ENCODE measurements at places on chromosomes 7 and 10.

DNA sequence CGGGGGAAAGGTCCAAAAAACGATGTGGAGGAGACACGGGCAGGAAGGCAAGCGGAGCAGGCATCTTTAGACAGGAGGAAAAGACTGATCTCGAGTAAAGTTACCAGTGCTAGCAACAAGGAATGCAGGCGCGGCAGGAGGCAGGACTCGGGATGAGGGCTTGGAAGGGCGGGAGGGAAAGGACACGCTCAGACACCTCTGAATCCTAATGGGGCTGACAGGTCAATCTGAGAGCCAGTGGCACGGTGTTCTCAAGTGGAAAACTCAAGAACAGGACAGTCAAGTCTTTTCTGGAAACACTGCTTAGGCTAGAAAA is 155.3 kb upstream of the COBL start:
- DNase-seq: no peak

- no peak for DNase-seq
Observed at GRCh38 chr10:29877793-29878491, 181.4 kb downstream of the JCAD start.

DNA sequence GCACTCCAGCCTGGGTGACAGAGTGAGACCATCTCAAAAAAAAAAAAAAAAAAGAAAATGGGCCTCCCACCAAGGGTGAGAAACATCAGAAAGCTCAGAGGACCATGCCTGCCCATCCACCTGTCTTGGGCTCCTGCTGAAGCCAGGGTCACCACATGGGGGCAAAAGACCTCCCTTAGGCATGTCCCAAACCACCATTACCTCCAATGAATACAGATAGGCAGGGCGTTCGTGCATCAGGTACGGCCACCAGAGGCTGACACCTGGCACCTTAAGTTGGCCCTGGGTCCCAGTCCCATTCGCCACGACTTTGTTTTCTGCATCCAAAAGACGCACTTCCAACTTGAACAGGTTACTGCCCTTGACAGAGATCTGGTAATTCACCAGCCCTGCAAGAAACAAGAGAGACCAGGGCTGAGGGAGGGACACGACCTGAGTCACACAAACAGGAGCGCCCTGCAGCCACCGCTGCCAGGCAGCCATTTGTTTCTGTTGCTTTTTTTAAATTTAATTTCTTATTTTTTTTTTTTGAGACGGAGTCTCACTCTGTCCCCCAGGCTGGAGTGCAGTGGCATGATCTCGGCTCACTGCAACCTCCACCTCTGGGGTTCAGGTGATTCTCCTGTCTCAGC is 6.1 kb downstream of the GUSB start:
- no peak for DNase-seq

DNA sequence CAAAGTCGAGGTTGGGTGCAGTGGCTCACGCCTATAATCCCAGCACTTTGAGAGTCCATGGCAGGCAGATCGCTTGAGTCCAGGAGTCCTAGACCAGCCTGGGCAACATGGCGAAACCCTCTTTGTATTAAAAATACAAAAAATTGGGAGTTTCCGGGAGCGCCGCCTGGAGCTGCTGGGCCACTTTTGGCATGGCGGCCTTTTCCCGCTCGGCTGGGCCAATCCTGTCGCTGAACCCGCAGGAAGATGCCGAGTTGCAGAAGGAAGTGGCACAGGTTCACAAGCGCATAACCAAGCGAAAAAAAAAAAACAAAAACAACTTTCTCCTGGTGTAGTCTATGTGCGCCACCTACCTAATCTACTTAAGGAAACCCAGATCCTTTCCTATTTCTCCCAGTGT is 30.9 kb upstream of the MTPAP start:
- no peak for DNase-seq

- DNase-seq: no peak
Observed at GRCh38 chr10:33257439-33258080, 76.9 kb downstream of the NRP1 start.

DNA sequence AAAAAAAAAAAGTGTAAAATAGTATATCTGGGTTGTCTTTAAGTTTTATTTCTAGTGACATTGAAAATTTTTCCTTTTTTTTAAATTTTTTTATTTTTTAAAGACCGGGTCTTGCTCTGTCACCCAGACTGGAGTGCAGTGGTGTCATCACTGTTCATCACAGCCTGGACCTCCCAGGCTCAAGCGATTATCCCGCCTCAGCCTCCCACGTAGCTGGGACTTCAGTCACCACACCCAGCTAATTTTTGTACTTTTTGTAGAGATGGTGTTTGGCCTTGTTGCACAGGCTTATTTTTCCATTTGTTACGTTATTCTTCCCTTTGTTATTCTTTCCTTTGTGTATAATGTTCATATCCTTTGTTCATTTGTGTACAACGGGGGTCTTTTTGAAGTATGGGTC is 30.1 kb downstream of the TSPAN14 start:
- DNase-seq: no peak

GRCh38 chr7:117731455-117731854 is 141.8 kb downstream of the CTTNBP2 start:
- DNase-seq: no peak

DNA sequence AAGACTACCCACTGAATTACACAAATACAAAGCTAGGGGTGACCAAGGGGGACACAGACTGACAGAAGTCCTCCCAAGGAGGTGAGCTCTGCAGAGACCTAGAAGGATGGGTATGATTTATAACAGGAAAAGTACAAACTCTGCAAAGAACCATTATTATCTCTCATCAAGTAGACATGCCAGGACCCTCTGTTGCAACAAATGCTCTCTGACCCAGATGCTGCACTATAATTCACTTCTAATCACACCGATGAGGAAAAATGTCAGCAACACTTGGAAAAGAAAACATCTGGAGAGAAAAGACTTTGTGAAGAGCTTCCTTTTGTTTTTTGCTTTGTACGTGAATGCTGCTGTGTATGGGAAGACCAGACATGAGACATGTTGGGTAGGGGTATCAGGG is 178.3 kb upstream of the PDE1C start:
- DNase-seq: no peak

- no peak for DNase-seq
Observed at GRCh38 chr7:12025246-12025645, 185.8 kb upstream of the TMEM106B start.

DNA sequence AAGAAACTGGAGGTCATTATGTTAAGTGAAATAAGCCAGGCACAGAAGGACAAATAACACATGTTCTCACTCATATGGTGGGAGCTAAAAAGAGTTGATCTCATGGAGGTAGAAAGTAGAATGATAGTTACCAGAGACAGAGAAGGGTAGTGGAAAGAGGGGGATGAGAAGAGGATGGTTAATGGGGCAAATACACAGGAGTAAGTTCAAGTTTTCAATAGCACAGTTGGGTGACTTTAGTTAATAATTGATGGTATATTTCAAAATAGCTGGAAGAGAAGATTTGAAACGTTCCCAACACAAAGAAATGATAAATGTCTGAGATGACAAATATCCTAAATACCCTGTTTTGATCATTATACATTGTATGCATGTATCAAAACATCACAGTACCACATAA is 261.8 kb downstream of the THSD7A start:
- DNase-seq: no peak

- no peak for DNase-seq
Observed at GRCh38 chr10:126687121-126687606, 16.7 kb upstream of the C10orf90 start.

GRCh38 chr10:91162495-91163268 is 57.8 kb upstream of the PCGF5 start:
- peak; percentile 87 for DNase-seq

DNA sequence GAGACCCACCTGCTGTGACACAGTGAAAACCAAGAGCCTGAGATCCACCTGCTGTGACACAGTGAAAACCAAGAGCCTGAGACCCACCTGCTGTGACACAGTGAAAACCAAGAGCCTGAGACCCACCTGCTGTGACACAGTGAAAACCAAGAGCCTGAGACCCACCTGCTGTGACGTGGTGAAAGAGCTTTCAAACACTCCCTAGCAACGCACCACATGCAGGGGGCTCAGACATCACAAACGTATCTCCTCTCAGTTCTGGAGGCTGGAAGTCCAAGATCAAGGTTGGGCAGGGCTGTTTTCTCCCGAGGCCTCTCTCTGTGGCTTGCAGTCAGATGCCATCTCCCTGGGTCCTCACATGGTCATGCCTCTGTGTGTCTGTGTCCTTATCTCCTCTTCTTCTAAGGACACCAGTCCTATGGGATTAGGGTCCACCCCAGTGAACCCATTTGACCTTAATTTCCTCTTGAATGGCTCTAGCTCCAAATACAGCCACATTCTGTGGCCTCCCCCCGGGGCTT is 43.8 kb downstream of the INSIG1 start:
- DNase-seq: no peak

DNA sequence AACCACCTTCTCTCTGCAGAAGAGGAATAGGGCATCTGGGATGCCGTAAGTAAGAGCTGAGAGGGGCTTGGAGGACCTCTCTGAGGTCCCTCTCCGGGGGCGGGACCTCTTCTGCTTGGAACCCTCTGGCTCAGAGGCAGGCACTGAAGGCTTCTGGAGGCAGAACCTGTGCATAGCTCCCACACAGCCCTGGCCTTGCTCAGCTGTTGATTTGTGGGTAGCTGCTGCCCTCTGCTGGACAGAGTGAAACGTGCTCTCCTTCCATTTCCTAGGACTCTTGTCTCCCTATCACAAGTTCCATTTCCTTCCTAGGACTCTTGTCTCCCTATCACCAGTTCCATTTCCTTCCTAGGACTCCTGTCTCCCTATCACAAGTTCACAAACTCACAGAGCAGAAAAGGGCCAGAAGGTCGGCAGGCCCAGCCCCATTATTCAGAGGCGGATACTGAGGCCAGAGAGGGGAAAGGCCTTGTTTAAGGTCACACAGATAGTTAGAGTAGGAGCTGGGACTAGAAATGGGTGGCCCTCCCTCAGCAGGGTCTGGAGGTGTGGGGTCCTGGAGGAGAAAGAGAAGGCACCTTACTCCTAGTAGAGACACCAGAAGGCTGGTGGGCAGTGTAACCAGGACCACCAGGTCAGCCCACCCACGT is 30.3 kb upstream of the GARS1 start:
- DNase-seq: peak; percentile 76

GRCh38 chr7:85392789-85393188 is 205.9 kb upstream of the SEMA3D start:
- no peak for DNase-seq

- no peak for DNase-seq
Observed at GRCh38 chr10:44589181-44589943, 204.5 kb upstream of the CXCL12 start.

DNA sequence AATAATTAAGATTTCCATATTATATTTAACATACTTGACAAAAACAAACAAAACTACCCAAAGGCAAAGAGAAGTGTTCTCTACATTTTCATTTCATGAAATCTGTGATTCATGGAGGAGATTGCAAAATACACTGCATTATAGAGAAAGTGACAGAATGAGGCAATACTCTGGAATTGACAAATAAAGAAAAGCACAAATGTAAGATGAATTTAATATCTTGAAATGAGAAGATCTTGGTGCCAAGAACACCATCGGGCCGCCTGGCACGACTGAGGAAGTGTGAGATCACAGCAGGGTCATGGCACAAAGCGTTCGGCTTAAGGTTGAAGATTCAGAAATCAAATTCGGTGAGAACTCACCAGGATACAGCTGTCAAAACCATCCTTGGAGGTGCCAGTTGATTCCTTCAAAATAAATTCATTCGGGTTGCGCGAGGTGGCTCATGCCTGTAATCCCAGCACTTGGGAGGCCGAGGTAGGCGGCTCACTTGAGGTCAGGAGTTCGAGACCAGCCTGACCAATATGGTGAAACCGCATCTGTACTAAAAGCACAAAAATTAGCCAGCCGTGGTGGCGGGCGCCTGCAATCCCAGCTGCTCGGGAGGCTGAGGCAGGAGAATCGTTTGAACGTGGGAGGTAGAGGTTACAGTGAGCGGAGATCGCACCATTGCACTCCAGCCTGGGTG is 174.0 kb upstream of the PFKP start:
- DNase-seq: no peak

GRCh38 chr10:69124563-69125268 is 738 bp downstream of the VPS26A start:
- DNase-seq: peak; percentile 77
